ENCODE measurements at places on chromosomes 2 and 18.

DNA sequence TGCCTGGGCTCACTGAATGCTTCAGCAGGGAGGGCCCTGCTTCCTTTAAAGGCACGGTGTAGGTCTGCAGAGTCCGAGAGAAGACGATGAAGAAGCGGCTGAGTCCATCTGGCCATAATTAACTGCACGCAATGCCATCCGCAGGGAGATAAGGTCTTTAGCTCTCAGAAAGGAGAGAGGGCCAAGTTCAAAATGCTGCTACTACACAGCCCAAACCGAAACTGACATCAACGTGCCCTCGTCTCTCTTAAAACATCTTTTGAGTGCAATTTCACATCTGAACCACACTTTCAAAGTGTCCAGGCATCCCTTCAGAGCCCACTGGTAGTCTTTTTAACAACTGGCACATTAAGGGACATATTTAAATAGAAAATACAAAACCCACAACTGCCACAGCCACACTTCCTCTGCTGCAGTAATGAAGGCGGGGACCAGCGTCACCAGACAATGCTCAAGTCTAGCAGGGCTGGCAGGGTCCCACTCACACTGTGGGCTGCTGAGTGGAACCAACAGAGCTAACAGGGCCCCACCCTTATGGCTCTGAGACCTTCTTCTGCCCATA lies 35.8 kb downstream of the ST3GAL5 start:
- ATAC-seq: peak; percentile 59

DNA sequence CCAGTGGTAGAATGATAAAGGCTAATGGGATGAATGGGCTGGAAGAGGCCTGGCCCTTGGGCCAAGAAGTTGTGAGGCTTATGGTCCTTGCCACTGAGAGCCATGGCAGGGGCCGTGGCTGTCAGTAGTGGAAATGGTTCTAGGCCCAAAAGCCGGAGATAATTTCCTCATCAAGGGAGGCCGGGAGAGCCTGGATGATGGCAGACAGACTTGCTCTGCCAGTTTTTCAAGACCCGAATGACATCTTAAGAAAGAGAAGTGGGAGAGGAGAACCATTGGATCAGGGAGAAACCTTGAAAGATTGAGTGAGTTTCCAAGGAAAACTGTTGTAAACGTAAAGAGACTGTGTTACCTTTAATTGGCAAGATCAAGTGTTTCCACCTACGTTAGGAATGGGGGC lies 46.3 kb upstream of the VPS54 start:
- no peak for ATAC-seq

DNA sequence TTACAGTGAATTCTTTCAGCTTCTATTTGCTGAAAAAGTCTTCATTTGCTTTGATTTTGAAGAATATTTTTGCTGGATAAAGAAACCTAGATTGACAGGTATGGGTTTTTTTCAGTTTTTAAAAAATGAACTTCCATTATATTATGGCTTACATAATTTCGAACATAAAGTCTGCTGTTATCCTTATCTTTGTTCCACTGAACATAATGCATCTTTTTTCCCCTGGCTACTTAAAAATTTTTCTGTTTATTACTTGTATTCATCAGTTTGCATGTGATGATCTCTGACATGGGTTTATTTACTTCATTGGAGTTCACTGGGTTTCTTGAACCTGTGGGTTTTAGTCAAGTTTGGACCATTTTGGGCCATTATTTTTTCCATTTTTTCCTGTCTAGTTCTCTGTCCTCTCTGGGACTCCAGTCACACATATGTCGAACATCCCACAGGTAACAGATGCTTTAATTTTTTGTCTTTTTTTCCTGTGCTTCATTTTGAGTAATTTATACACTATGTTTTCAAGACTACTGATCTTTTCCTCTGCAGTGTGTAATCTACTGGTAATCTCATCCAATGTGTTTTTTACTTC lies 33.1 kb downstream of the SEC11C start:
- no peak for ATAC-seq

- ATAC-seq: no peak
Observed at GRCh38 chr2:24828238-24828996, 35.2 kb downstream of the CENPO start.

DNA sequence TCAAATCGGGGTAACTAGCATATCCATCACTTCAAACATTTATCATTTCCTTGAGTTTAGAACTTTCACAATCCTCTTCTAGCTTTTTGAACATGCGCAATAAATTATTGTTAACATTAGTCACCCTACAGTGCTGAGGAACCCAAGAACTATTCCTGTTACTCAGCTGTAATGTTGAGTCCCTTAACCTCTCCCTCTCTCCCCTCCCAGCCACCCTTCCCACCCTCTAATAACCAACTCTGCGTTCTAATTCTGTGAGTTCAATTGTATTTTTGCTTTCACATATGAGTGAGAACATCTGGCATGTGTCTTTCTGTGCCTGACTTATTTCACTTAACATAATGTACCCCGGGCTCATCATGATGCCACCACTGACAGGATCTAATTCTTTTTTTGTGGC lies 78.6 kb upstream of the RANBP2 start:
- peak; percentile 70 for ATAC-seq

DNA sequence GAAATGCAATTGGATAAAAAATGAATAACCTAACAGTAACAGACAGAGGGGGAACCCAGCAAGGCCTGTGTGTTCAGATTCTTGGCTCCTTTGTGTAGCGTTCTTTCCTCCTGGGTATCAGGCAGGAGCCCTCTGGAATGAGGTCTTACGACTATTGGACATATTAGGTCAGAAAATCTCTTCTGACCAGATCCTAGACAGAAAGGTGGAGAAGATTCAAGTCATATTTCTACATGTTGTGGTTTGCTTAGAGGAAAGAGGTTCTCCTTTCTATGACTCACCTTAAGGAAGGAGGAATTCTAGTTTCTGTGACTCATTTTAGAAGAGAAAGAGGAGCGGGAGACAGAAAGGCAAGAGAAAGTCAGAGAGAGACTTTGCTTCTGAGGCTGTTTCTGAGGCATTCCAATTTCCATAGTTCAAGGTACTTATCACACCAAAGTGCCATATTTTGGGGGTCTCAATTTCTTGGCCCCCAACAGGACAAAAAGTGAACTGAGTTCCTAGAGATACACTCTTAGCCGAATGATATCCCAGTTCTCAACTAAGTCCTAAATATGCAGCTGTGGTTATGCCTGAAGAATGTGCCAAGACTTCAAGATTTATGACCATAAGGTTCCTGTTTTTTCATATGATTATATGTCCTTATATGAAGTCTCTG lies 618.6 kb downstream of the ZEB2 start:
- ATAC-seq: peak; percentile 95

GRCh38 chr2:190455358-190456095 lies 47.4 kb downstream of the MFSD6 start:
- ATAC-seq: no peak

DNA sequence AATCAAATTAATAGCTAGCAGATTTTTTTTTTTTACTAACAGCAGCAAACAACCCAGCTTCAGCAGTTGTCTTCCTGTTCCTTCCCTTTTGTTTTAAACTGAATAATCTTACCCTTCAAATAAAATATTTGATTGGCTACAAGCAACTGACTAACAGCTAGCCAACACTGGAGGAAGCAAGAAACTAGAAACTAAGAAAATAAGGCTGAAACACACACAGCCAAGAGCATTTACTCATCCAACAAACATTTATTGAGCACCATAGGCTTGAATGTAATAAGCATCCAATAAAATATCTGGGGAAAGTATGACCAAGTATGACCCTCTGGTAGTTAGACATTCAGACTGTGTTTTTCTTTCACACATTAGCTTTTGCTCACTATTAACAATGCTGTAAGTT lies 189.2 kb downstream of the CD226 start:
- ATAC-seq: no peak

- no peak for ATAC-seq
Observed at GRCh38 chr18:57362714-57363113, 10.4 kb downstream of the ST8SIA3 start.
